ENCODE measurements at places on chromosomes 13 and 19.

DNA sequence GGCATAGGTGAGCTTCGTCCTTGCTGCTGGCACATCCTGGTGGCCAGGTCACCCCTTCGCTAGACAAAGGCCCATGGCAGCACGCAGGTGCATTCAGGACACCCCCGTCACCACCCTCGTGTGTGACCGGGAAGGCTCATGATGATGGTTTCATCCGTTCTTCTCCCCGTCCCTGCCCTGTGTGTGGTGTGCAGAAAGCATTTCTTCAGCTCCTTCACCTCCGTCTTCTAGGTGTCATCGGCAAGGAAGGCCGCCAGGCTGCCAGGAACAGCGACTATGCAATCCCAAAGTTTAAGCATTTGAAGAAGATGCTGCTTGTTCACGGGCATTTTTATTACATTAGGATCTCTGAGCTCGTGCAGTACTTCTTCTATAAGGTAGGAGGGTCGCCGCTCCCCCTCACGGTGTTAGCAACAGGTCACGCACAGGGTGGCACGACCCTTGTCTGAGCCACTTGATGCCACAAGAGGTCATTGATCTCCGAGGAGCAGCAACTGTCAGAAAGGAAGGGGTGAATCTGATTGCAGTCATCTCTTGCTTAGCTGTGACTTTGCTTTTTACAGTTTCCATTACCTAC lies 111.0 kb upstream of the MCF2L start:
- DNase-seq: no peak

DNA sequence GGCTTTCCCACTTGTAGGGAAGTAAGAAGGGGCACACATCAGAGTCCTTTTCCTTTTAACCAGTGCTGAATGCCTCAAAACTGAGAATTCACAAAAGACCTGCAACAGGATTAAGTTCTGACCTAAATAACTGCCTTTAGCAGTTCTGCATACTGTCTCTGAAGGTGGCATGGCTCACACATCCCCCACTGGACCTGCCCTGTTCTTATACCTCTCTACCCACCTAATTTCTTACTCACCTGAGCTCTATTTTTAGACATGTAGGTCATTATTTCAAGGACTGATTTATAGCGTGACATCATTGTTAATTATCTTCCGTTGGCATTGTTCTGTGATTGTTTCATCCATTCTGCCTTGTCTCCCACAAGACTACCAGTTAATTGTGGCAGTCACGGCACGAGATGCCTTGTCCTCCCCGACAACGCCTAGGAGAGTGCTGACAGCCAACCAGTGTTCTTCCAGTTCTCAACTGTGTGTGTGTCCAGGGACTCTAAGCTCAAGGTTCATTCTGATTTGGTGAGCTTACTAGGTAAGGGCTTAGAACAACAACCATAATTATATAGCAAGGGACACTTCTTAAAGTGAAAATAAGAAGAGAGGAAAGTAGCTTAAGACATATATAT lies 27.1 kb upstream of the UBL3 start:
- DNase-seq: no peak

GRCh38 chr13:80297094-80297493 lies 43.8 kb downstream of the SPRY2 start:
- no peak for DNase-seq

DNA sequence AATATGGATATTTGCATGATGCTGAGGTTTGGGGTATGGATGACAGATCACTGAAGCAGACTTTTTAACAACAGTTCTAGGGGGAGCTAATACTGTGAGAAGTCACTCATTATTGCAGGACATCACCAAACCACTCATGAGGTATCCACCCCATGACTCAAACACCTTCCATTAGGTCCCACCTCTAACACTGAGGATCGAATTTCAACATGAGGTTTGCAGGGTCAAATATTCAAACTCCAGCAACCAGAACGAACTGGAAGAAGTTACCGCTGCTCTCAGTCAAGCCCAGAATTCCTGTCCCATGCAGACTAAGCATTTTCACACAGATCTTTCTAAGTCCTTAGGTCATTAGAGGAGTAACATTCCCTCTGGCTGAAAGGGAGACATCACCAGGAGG lies 758.9 kb downstream of the UQCRFS1 start:
- DNase-seq: no peak

GRCh38 chr13:106284358-106284757 lies 251.1 kb downstream of the EFNB2 start:
- DNase-seq: no peak

GRCh38 chr13:27852491-27852890 lies 60.2 kb downstream of the GSX1 start:
- no peak for DNase-seq

GRCh38 chr19:4376671-4376990 lies 23.7 kb downstream of the SH3GL1 start:
- no peak for DNase-seq

DNA sequence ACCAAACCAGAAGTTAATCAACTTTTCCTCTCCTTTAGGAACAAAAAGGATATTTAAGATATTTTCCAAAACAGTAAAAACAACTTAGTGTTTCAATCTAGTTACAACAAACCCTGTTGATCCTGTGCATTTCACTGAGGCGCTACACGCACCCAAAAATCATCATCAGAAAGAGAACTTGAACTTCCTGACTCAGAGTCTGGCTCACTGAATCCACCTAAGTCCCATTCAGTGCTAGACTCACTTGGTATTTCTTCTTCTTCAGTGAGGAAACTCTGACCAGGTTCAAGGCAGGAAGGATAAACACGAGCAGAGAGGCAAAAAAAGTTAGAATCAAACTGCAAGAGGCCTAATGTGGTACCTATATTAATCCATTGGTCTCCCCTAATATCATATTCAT lies 2.2 kb downstream of the KBTBD6 start:
- no peak for DNase-seq

GRCh38 chr19:13613447-13613846 lies 107.2 kb upstream of the CACNA1A start:
- no peak for DNase-seq

DNA sequence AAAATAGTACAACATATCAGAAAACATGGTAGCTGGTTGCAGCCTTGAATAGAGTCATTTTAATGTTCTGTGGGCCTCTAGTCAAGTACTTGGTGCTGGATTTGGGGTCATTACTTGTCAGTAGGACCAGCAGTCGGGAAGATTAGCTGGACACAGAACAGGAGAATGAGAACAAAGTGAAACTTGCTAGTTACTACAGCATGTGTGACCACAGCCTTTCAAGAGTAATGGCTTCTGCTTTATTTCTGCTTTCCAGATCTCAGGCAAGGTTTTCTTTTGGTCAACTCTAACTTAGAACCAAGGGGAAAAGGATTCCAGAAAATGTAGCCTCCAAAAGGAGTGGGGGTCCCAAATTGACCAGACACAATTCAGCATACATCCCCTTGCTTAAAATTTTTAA lies 17.1 kb upstream of the VWA8 start:
- no peak for DNase-seq

- no peak for DNase-seq
Observed at GRCh38 chr13:102286326-102286725, 115.5 kb downstream of the FGF14 start.

DNA sequence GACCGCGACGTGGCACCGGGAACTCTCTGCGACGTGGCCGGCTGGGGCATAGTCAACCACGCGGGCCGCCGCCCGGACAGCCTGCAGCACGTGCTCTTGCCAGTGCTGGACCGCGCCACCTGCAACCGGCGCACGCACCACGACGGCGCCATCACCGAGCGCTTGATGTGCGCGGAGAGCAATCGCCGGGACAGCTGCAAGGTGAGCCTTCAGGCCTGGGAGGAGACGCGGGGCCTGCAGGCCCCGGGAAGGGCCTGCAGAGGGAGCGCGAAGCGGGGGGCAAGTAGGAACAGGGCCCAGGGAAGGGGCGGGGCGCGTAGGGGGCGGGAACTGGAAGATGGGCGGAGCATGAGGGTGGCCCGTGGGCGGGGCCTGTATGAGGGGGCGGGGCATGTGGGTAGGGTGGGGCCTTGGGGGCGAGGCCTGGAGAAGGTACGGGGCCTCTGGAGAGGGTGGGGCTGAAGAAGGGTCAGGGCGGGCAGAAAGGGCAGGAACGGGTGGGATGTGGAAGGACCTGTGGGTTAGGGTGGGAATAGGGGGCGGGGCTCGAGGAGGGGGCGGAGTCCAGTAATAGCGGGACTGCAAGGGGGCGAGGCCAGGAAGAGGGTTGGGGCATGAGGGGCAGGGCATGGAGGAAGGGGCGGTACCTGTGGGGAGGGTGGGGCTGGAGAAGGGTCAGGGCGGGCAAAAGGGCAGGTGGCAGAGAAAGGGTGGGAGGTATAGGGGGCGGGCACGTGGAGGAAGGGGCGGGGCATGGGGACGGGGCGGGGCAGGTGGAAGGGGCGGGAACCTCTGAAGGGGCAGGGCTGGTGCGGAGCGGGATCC lies 2.5 kb downstream of the CFD start:
- peak; percentile 75 for DNase-seq

DNA sequence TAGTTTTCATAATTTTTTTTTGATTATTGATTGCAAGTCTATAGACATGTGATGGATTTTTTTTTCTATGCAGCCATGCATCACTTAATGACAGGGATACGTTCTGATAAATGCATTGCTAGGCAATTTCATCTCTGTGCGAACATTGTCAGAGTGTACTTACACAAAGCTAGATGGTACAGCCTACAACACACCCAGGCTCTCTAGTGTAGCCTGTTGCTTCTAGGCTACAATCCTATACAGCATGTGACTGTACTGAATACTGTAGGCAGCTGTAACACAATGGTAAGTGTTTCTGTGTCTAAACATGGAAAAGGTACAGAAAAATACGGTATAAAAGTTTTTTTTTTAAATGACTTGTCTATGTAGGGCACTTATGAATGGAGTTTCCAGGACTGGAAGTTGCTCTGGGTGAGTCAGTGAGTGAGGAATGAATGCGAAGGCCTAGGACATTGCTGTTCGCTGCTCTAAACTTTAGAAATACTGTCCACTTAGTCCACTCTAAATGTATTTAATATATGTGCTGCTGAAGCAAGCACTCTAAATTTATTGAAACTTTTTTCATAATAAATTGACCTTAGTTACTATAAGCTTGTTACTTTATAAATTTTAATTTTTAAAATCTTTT lies 20.3 kb downstream of the SPATA13 start:
- no peak for DNase-seq

DNA sequence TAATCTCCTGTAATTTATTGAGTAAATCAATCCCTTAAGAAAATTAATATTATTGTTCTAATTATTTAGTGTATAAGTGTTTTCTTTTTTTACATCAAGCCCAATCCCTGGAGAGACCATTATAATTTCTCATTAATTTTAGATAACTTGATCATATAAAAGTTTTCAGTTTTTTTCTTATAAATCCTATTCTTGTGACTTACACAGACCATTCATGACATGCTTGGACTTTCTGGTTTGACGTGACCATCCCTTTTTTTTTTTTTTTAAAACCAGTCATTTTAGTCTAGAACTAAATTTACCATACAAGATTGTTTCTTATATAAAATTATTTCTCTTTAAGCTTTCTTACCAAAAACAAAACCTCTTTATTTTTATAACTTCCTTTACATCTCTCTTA lies 5.4 kb upstream of the MTRF1 start:
- no peak for DNase-seq

DNA sequence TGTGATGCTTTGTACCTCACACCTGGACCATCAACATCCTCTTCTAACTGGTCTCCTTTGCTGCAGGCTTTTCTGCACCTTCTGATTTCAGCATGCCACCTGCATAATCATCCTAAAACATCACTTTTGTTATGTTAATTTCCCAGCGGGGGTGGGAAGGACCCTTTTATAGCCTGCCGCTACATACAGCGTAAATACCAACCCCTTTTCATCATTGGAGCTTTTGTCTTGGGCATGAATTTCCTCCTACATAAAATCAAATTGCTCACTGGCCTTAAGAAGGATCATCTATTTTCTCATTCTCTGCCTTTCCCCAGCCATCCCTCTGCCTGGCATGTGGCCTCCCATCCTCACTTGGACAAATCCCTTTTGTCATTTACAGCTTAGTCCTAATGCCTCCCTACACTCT lies 124.7 kb downstream of the RBM26 start:
- no peak for DNase-seq

DNA sequence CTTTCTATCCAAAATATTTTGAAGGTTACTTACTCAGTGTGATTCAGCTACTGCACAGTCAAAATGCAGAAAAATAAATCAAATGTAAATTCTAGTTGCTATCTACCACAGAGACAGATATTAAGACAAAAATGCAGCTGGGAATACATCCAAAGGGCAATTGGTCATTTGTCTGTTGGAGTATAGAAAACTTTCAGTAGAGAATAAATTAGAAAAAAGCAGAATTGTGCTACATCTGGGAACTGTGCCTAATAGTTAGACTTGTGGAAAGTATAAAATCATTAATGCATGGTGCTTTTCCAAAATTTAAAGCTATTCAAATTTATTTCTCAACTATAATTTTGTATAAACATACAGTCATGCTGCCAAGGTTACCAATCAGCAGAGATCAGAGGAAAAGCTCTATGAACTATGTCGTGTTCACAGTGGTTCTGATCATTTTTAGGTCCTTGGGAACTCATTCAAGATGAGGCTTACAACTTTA lies 1635.8 kb downstream of the PCDH9 start:
- no peak for DNase-seq
